SJCRH30 (cell line): ENCODE measurements at places on chromosomes 3 and 15. TPM values are rescaled to one million over a fixed set of nuclear protein-coding genes. Genes with fewer than 3 reads are reported as not detected.

GRCh38 chr3:64445109-64445943, 220.1 kb upstream of the PRICKLE2 start:
- no peaks in the 10 kb centered on the region for H3K4me1 ChIP-seq
- no peak for DNase-seq
- H3K27me3 ChIP-seq, result no peaks in the 10 kb centered on the region
- H3K4me3 ChIP-seq, result no peak overlapping the region

GPR15 gene
- not detected in 2 replicates for total RNA-seq

DUOXA2 gene
- not detected in 2 replicates for total RNA-seq

DNA sequence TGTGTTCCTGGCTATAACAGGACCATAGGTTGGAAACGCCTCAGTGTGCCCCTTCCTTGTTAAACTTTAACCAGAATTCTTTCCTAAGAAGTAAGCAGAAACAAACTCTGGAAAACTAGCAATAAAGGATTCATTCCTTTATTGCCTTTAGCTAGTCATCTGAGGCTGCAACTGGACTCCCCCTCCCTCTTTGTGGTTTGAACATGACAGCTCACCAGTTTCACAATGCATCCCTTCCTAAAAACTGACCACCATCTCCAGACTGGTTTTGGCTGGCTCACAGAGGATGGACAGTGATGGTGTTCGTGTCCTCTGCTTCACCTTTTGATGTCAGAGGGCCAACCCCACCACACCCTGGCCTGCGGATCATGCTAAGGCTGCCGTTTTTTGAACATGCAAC, 27.9 kb upstream of the TGFBR2 start:
- no peaks in the 10 kb centered on the region for H3K27me3 ChIP-seq
- H3K4me3 ChIP-seq, result no peak overlapping the region
- no peak for DNase-seq
- no peaks in the 10 kb centered on the region for H3K4me1 ChIP-seq
- no peak overlapping the region for H3K27ac ChIP-seq
- no peaks in the 10 kb centered on the region for H3K36me3 ChIP-seq

GRCh38 chr3:15693355-15693754, 91.8 kb downstream of the BTD start:
- no peaks in the 10 kb centered on the region for H3K27me3 ChIP-seq
- no peaks in the 10 kb centered on the region; the same call in 1 of the 2 replicates for H3K4me1 ChIP-seq
- H3K4me3 ChIP-seq, result no peak overlapping the region
- no peak overlapping the region for H3K27ac ChIP-seq
- DNase-seq, result no peak

- H3K4me3 ChIP-seq, result no peak overlapping the region
- DNase-seq, result no peak
- no peaks in the 10 kb centered on the region for H3K27me3 ChIP-seq
These were observed 21.8 kb downstream of the PCOLCE2 start for GRCh38 chr3:142866841-142867631.

GRCh38 chr3:104831071-104831470, 535.6 kb upstream of the ALCAM start:
- no peaks in the 10 kb centered on the region for H3K4me1 ChIP-seq
- no peak overlapping the region for H3K4me3 ChIP-seq
- DNase-seq, result no peak
- no peak overlapping the region for H3K27ac ChIP-seq

GASK1A gene
- total RNA-seq, result not detected in 2 replicates

CLDN1 gene
- total RNA-seq, result 0.25 and 0.42 TPM in 2 replicates

DNA sequence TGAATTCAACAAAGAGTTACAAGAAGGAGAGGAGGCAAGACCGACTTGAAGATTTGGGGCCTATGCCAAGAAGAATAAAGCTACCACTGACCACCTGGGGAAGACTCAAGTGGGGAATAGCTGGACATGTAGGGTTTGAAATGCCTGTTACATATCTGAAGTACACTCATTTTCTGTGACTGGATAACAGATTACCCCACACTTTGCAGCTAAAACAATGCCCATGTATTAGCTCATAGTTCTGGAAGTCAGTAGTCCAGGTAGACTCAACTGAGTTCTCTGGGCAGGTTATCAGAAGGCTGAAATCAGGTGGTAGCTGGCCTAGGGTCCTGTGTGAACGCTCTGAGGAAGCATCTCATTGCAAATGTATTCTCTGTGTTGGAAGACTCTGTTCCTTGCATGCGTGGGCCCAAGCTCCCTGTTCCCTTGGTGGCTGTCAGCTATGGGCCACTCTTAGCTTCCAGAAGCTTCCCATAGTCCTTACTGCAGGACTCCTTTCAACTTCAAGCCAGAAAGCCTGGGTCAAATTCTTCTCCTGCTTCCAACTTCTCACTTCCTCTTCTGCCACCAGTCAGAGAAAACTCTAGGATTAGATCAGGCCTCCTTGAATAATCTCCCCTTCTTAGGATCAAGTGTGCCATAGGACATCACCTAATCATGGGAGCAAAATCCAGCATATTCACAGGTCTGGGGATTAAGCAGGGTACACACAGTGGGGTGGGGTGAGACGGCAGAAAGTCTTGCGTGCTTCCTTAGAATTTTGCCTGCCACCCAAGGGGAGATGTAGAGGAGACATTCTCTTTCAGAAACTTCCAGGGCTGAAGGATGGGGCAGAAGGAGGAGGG, 187.8 kb downstream of the SHQ1 start:
- no peaks in the 10 kb centered on the region for H3K27me3 ChIP-seq
- no peak for DNase-seq
- H3K4me3 ChIP-seq, result no peak overlapping the region
- H3K36me3 ChIP-seq, result no peaks in the 10 kb centered on the region

DNA sequence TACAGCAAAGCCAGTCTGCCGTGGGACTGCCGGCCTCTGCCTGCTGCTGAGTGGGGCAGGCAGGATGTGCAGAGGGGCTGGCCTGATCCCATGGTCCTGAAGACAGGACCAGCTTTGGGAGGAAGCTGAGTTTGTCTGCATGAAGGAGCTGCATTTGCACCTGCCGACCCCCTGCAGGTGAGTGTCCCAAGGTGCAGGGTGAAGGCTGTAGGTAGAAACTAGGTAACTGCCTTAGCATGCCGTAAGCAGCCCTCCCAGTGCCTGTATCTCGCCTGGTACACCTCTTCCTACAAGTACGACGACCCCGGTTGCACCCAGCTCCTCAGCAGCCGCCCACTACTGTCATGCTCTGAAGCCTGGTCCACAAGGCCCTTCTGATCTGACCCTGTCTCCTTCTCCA, 34.9 kb downstream of the AMOTL2 start:
- no peak for DNase-seq
- H3K4me1 ChIP-seq, result peaks cover 9% of the 10 kb centered on the region; the same call in 1 of the 2 replicates
- H3K4me3 ChIP-seq, result no peak overlapping the region
- no peaks in the 10 kb centered on the region for H3K36me3 ChIP-seq
- H3K27ac ChIP-seq, result no peak overlapping the region

POLQ gene
- 23.5 and 27.2 TPM in 2 replicates for total RNA-seq

DNA sequence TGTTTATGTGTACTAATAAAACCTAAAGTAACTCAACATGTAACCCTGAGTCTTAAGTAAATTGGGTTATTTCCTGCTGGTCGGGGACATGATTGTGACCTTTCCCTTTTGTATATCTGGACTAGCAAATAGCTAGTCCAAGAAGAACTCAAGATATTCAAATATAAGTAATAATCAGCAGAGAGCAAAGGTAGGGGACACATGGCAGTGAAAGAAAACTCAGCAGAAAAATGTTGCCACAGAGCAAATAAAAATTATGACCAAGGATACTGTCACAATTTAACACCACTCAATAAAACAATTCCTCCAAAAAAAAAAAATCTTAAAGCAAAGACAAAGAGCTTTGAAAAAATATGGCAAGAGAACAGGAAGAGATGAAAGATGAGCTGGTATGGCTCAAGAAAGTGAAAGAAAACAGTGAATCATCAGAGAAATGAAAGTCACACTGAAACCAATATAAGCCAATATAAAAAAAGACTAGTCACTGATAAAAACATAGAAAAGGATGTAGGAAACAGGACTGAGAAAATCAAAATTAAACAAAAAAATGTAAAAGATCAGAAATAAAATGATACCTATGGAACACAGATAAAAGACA, 43.4 kb downstream of the HLTF start:
- H3K27me3 ChIP-seq, result no peaks in the 10 kb centered on the region
- no peak overlapping the region for H3K4me3 ChIP-seq
- H3K4me1 ChIP-seq, result no peaks in the 10 kb centered on the region
- H3K36me3 ChIP-seq, result peaks cover 63% of the 10 kb centered on the region

DNA sequence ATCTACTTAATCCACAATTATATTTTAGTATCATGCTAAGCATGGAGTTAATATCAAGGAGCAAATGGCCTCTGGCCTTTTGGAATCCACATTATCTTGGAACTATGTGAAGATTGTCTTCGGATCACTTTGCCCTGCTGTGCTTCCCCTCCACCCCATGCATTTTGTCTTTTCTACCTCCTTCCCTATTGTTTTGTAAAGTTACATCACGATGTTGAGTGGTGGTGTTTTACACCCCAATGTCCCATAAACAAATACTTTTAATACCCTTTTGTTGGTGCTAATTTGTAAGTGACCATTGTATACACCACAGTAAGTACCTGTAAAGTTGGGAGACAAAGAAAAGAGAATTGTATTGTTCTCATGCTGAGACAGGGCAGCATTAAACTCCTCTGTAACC, 258.4 kb upstream of the ZNF717 start:
- H3K4me1 ChIP-seq, result peaks cover 25% of the 10 kb centered on the region
- H3K27ac ChIP-seq, result no peak overlapping the region
- H3K36me3 ChIP-seq, result no peaks in the 10 kb centered on the region
- DNase-seq, result no peak
- H3K4me3 ChIP-seq, result no peak overlapping the region
- H3K27me3 ChIP-seq, result no peaks in the 10 kb centered on the region

DNA sequence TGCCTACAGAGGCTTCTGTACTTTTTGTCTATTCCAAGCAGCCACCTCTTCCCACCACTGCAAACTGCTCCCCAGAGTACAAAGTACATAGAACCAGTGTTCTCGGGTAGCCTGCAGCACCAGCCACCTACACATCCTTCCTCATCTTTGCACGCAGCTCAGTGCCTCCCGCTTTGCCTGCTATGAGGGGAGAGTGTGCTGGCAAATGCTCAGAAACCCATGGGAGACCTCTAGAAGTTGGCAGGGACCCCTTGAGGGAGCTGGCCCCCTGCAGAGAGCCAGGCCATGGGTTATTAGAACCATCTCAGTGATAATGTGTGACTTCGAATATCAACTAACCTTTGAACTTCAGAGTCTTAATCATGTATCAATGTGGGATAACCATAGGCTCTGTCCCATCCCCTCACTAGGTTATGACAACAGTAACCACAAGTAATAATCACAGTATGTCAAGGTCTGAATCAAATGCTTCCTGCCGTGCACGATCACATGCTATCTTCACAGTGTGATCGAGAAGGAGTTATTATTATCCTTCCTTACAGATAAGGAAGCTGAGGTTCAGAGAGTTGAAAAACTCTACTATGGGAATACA, 22.8 kb upstream of the SMAD3 start:
- peaks cover 23% of the 10 kb centered on the region for H3K4me1 ChIP-seq
- H3K36me3 ChIP-seq, result no peaks in the 10 kb centered on the region
- DNase-seq, result no peak
- H3K27me3 ChIP-seq, result no peaks in the 10 kb centered on the region

GRCh38 chr3:7461202-7461825, 600.4 kb downstream of the GRM7 start:
- H3K27me3 ChIP-seq, result no peaks in the 10 kb centered on the region
- H3K4me3 ChIP-seq, result no peak overlapping the region
- H3K36me3 ChIP-seq, result no peaks in the 10 kb centered on the region
- no peaks in the 10 kb centered on the region for H3K4me1 ChIP-seq
- no peak for DNase-seq

BFSP2 gene
- 0.41 TPM in 1 of 2 replicates, not detected in the other for total RNA-seq
